Activated naive CD8-positive, alpha-beta T cell treated with anti-CD3 and anti-CD28 coated beads, Interleukin-2, amount 10 ng/mL, durations not matched to agents 7 days and 5 days (primary cell): ENCODE measurements at places on chromosomes 6 and 20.

- DNase-seq: no peak
These were observed 76.8 kb downstream of the REV3L start for GRCh38 chr6:111406200-111406721.

DNA sequence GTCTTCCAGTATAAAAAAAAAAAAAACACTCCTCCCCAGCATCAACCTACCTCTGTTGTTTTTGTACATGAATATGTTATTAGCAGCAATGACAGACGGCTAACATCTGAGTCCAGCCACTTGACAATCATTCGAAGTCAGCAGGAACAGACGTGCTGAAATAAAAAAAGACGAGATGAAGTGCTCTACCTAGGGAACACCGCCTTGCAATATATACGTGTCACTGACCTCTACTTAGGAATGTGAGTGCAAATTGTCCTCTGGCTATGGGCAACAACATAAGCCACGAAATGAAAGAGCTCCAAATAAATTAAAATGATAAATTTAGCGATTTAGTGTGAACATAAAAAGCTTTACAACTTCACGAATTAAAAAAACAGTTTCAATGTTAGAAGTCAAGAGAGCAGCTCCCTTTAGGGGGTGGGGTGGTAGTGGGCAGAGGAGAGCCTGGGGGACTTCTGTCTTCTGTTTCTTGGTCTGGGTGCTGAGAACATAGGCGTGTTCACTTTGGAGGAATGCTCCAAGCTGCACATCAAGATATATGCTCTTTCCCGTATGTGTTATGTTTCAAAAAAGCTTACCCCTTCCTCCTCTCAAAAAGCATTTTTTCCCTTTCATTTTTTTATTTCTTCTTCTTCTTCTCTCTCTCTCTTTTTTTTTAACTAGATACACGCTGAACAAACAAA lies 23.3 kb downstream of the EDN1 start:
- no peak for DNase-seq

- DNase-seq: no peak
These were observed 26.8 kb downstream of the SUN5 start for GRCh38 chr20:32977281-32978008.

DNA sequence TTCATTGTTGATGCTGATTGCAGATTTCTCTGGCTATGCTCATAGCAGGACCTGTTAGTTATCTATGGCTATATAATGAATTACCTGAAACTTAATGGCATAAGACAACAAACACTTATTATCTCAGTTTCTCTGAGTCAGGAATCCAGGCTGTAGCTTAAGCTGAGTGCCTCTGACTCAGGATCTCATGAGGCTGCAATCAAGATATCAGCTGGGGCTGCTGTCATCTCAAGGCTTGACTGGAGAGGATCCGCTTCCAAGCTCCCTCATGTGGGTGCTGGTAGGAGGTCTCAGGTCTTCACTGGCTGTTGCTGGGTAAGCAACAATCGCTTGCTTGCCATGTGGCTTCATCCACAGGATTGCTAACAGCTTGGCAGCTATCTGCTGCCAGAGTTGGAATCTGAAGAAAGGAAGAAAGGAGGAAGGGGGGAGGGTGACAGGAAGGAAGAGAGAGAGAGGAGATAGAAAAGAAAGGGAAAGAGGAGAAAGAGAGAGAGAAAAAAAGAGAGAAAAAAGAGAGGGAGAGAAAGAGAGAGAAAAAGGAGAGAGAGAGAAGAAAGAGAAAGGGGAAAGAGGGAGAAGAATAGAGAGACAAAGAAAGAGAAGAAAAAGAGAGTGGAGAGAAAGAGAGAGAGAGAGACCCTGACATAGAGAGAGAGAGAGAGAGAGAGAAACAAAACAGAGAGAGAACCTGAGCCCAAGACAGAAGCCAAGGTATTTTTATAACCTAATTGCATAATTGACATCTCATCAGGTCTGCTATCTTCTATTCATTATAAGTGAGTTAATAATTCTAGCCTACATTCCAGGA lies 579.0 kb upstream of the BTBD3 start:
- DNase-seq: no peak

DNA sequence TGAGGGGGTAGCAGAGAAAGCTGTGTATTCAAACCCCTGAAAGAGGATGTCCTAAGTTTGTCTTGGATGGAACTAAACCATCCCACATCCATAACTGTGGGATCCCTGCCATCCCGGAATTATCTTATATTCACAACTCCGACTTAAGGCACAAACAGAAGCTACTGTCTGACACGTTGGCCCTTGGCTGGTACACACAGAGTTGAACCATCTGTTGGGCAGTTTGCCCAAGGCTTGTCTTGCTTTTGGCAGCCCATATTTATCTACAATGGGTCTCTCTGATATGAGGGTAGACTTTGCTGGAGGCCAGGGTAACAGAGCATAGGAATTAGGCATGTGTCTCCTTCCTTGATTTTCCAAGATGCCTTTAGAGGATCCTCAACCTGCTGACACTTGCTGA lies 116.6 kb upstream of the PROKR2 start:
- DNase-seq: no peak

- no peak for DNase-seq
These were observed 108.8 kb downstream of the SMLR1 start for GRCh38 chr6:130935978-130936377.
